ENCODE measurements at places on chromosomes 4 and X. TPM values are rescaled to one million over a fixed set of nuclear protein-coding genes. Genes with fewer than 3 reads are reported as not detected.

The CENPI gene
- 15.5 TPM for total RNA-seq

GRCh38 chr4:113979148-113979904, at the start of gene ARSJ:
Gene ARSJ (minus strand): TSS chr4:113979647. CDS start chr4:113978834, 813 bp downstream.
- DNase-seq = no peak
- H3K4me1 ChIP-seq = no peaks in the 10 kb centered on the region
- peaks cover 11% of the 10 kb centered on the region for H3K27me3 ChIP-seq
- no peaks in the 10 kb centered on the region for H3K36me3 ChIP-seq
- H3K4me3 ChIP-seq = peak within 1 kb of the TSS; percentile 46
- no peak within 1 kb of the TSS for H3K27ac ChIP-seq

The DCAF8L2 gene
- not detected for total RNA-seq

DNA sequence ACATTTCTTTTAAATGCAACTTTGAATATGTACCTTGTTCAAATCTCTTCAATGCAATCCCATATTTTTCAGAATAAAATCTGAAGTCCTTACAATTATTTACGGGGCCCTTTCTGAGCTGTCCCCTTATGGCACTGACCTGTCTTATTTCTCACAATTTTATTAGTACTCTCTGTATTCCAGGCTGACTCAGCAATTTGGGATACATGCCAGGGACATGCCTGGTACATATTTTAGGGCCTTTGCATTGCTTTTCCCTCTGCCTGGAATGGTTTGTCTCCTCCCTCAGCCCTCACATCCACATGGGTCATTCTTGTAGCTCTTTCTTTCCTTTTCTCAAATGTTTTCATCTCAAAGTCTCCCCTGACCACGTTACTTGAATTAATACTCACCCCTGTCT, 172.2 kb upstream of the TECRL start:
- no peaks in the 10 kb centered on the region for H3K4me1 ChIP-seq
- no peak overlapping the region for H3K27ac ChIP-seq
- DNase-seq = no peak
- no peaks in the 10 kb centered on the region for H3K36me3 ChIP-seq

DNA sequence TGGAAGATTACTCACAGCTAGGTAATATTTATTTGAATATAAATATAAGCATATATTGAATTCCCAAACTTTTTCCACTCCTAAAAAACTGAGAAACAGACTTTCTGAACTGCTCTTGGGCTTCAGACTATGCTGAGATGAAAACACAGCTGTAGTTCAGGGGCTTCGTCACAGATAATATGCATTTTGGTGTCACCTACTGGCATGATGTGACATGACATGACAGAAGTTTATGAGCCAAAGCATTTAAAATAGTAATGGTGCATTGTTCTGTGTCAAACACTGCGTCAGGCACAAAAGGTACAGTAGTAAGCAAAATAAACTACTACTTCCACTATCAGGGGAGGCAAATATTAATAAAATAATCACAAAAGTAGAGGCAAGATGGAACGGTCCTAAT, 171.3 kb downstream of the BTC start:
- H3K36me3 ChIP-seq = no peaks in the 10 kb centered on the region
- H3K27me3 ChIP-seq = no peaks in the 10 kb centered on the region
- peaks cover 6% of the 10 kb centered on the region for H3K4me1 ChIP-seq
- DNase-seq = no peak

The NRK gene
- not detected for total RNA-seq

The SSX4B gene
- not detected for total RNA-seq

The CASP3 gene
- 75.1 TPM for total RNA-seq

DNA sequence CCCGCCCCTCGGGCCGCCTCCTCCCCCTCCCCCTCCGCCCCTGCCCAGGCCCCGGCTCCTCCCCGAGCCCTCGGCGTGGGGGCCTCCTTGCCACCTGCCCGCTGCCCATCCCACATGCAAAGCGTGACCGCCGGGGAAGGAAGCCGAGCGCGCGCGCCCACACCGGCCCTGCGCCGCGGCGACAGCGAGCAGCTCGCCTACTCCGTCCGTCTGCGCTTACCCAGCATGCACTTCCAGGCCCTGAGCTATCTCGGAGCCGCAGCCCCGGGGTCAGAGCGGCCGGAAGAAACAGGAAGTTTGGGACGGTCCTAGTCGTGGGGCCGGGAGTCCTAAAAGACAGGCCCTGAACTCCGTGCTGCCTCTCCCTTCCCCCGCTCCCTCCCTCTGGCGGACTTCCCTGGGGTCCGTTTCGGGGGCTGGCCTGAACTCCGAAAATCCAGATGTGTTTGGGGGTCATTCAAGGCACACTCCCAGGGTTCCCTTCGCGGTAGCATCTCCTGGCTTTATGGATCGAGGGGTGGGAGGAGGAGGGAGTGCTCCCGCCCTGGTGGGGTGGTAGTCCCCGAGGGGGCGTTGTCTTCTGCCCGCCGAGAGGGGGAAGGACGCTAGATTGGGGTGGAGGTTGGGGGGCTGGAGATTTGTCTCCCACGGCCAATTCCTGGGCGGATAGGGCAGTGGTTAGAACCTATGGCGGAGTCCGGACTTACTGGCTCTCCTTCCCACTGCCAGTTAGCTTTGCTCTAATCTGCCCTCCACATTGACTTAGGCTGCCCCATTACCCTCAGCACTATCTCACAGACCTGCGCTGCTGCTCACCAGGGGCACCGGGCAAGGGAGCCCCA, 25.0 kb upstream of the BCORL1 start:
- no peaks in the 10 kb centered on the region for H3K36me3 ChIP-seq
- H3K27ac ChIP-seq = peak overlapping the region; percentile 54
- H3K4me3 ChIP-seq = peak overlapping the region; percentile 53
- DNase-seq = no peak

DNA sequence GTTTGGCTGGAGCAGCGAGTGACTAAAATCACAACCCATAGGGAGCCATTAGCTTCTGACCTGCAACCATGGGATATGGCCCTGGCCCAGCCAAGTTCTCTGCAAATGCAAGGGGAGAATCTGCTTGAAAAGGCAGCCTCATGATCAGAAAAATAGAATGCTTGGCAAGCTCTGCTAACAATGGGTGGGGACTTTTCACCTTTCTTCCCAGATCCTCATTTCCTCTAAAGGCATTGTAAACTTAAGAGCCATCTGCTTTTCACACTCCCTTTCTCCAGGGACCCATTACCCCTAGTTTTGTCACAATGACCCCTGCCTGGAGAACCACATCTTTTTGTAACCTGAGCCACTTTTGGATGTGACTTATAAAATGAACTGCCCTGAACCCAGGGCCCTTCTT, 104.3 kb downstream of the PARM1 start:
- H3K27me3 ChIP-seq = no peaks in the 10 kb centered on the region
- DNase-seq = no peak
- no peaks in the 10 kb centered on the region for H3K36me3 ChIP-seq
- no peaks in the 10 kb centered on the region for H3K4me1 ChIP-seq

DNA sequence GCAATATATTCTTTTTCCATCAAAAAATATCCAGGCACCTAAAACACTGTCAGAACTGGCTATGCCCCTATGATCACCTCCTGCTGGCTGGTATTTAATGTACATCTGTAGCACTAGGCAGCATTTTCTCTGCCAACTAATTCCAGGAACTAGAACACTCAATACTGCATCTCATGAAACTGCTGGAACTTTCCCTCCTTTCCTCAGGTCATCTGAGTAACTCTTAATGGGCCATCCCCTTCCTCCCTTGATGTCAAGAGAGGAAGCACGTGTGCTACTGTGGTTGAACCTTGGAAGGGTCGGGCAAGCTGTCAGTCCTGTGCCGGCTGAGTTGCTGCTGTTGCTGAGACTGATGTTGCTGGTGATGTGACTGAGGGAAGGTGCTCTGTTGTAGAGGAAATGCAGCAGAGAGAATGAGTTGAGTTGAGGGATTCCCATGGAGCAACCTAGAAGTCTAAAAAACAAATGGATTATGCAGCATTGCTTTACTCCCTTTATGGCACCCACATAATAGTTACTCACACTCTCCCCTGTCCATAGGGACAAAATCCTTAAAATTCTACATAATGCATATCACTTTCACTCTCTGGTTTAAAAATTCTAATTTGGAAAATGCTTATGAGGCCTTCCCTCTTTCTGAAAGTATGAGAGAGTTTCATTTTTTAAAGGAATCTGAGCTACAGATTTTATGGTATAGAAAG, 39.5 kb downstream of the TMEM165 start:
- no peaks in the 10 kb centered on the region for H3K27me3 ChIP-seq
- no peaks in the 10 kb centered on the region for H3K36me3 ChIP-seq
- H3K27ac ChIP-seq = no peak overlapping the region
- DNase-seq = no peak

GRCh38 chr4:185892165-185892564, 80.2 kb upstream of the SORBS2 start:
- no peak for DNase-seq
- H3K36me3 ChIP-seq = no peaks in the 10 kb centered on the region
- H3K4me3 ChIP-seq = no peak overlapping the region
- H3K27me3 ChIP-seq = no peaks in the 10 kb centered on the region

DNA sequence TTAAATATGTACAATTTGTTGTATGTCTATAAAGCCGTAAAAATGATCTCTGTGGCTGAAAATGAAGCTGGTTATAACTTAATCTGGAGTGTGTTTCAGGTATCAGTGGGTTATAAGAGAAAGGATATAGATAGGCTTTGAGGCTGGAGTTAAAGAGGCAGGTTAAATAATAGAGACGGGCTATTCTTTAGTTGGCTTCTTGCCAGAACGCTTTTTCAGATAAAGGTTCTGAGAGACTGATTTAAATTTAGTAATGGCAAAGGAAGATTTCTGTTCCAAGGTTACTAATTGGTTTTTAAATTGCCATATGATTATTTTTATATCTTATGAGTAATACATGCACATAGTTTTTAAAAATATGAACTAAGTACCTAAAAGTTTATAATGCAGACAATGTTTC, 117.4 kb downstream of the AWAT2 start:
- no peak overlapping the region for H3K4me3 ChIP-seq
- H3K27me3 ChIP-seq = no peaks in the 10 kb centered on the region
- H3K4me1 ChIP-seq = no peaks in the 10 kb centered on the region
- no peaks in the 10 kb centered on the region for H3K36me3 ChIP-seq
- no peak overlapping the region for H3K27ac ChIP-seq

DNA sequence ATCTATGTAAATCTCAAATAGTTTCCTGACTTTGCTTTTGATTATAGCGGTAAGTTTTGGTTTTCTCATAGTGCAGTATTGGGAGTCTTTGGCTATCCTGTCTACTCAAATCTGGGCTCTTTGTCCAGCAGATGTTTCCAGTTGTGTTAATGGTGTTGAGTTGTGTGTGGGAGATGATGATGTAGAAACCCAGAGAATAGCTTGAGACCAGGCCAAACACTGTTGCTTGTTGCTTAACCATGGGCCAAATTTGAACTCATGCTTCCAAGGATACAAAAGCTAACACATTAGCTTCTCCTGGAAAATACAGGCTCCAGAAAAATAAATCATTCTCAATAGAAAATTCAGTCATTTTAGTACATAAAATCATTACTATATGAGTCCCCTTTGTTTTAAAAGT, 82.6 kb upstream of the GYPA start:
- no peak for DNase-seq
- H3K4me3 ChIP-seq = no peak overlapping the region
- no peaks in the 10 kb centered on the region for H3K4me1 ChIP-seq

- H3K27me3 ChIP-seq = no peaks in the 10 kb centered on the region
- no peak overlapping the region for H3K27ac ChIP-seq
- no peak for DNase-seq
- no peak overlapping the region for H3K4me3 ChIP-seq
- H3K4me1 ChIP-seq = no peaks in the 10 kb centered on the region
These were observed 28.0 kb downstream of the ING2 start for GRCh38 chr4:183532821-183533220.

GRCh38 chr4:66048861-66049260, 378.6 kb upstream of the EPHA5 start:
- H3K36me3 ChIP-seq = no peaks in the 10 kb centered on the region
- H3K4me1 ChIP-seq = no peaks in the 10 kb centered on the region
- no peak overlapping the region for H3K4me3 ChIP-seq
- no peak overlapping the region for H3K27ac ChIP-seq
- no peaks in the 10 kb centered on the region for H3K27me3 ChIP-seq
- no peak for DNase-seq

DNA sequence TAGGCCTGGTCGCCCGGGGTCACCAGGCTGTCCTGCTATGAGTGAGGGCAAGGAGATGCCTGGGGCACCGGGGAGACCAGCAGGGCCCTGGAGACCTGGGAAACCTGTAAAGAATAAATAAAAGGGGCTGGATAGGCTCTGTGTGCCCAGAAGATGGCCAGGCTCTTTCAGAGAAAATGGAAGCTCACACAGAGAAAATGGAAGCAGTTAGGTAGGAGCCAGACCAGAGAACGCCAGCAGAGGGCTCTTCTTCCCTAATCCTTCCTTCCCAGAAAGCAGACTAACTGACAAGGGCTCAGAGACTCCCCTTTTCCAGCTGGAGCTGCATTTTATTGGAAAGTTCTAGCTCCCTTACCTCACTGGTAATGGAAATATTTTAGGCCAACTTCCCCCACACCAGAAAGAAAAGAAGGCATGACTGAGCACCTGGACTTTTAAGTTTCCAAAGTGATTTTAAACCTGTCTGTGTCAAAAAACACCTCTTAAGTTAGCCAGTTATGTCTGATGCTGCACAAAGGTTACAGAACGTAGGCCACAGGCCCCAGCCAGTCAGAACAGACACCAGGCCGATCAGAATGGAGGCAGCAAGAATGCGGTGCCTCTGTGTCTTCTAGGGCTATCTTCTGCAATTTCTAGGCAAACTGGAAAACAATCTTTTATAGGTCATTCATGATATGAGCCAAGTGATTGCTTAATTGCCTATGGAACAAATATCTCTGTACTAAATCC, 74.0 kb downstream of the ATG4A start:
- no peaks in the 10 kb centered on the region for H3K27me3 ChIP-seq
- DNase-seq = no peak
- no peaks in the 10 kb centered on the region for H3K36me3 ChIP-seq
- H3K27ac ChIP-seq = no peak overlapping the region
- no peaks in the 10 kb centered on the region for H3K4me1 ChIP-seq
- H3K4me3 ChIP-seq = no peak overlapping the region

The RAB9B gene
- total RNA-seq = 0.35 TPM

The PPP1R2C gene
- not detected for total RNA-seq

- H3K27ac ChIP-seq = no peak overlapping the region
- no peak overlapping the region for H3K4me3 ChIP-seq
- DNase-seq = no peak
These were observed 151.7 kb upstream of the CASK start for GRCh38 chrX:42075032-42075431.

The ITGB1BP2 gene
- 3.7 TPM for total RNA-seq

The JCHAIN gene
- total RNA-seq = not detected

DNA sequence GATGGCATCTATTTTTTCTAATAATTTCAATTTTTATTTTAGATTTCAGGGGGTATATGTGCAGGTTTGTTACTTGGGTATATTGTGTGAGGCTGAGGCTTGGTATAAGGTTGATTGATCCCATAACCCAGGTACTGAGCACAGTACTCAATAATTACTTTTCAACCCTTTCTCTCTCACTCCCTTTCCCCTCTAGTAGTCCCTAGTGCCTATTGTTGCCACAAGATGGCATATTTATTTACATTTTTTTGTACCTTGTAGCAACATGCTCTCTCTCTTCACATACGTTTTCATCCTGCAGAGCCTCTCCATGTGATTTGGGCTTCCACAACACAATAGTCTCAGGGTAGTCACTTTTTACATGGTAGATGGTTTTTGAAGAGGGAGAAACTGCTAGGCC, 172.0 kb downstream of the ATOH1 start:
- no peak overlapping the region for H3K4me3 ChIP-seq
- H3K27ac ChIP-seq = no peak overlapping the region
- H3K4me1 ChIP-seq = no peaks in the 10 kb centered on the region

The GPR34 gene
- total RNA-seq = 0.95 TPM

Data from CD8-positive, alpha-beta memory T cell (primary cell).